ENCODE measurements at places on chromosomes 5 and 9.

DNA sequence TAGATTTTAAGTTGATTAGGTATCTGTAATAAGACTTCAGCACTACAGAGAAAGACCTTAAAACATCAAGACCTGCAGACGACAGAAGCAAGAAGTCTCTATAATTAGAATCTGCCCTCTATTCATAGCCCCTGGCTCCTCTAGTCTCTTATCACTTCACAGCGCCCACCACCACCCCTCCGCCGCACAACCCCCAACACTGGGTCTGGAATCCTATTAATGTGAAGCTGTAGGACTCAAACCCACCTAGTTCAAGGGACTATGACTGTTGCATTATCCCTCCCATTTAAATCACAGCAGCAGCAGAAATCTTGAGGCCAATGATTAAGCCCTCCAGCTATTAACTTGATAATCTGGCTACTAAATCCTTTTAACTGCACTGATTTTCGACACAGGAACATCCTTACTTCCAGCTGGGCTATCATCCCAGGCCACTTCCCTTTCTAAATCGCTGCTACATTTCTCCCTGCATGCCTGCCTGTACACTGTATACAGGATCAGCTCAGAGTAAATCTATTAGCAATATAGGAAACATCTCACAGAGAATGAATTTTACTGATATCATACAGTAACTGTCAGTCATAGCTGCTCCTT is 159.5 kb upstream of the GRAMD2B start:
- no peak for DNase-seq

DNA sequence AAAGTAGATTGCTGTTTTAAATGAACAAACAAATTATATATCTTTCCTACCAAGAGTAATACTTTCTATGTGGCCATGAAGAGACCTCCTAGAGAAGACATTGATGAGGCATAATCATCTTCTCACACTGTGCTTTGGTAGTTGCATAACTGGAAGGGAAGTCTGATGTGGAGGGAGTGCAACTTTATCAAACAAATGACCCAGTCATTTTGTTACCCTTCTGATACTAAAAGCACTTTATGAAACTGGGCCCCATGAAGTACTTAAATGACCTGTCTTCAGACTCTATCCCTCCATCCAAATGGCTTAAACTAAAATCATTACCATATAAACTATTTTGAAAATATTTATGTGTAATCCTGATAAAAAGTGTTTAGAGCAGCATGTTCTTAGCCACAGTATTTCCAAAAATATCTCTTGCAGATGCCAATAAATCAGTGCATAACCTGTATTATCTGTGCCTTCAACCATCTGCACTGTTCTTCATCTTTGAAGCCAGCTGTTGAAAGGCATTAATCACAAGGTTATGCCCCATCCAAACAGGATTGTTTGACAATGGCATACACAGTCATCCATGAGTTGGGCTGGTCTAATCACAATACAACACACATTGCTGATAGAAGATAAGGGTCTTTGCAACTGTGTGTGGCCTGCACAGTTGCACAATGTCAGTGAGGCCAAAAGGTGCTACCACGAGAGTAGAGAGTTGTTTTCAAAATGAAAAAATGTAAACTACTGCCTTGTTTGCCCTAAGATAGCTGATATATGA is 31.9 kb upstream of the MIER3 start:
- peak; percentile 46 for DNase-seq

GRCh38 chr9:16213781-16214515 is 656.5 kb downstream of the BNC2 start:
- DNase-seq: peak; percentile 85

GRCh38 chr9:125845271-125845808 is 98.2 kb downstream of the PBX3 start:
- DNase-seq: no peak

GRCh38 chr5:173474881-173475287 is 141.6 kb downstream of the BOD1 start:
- no peak for DNase-seq

DNA sequence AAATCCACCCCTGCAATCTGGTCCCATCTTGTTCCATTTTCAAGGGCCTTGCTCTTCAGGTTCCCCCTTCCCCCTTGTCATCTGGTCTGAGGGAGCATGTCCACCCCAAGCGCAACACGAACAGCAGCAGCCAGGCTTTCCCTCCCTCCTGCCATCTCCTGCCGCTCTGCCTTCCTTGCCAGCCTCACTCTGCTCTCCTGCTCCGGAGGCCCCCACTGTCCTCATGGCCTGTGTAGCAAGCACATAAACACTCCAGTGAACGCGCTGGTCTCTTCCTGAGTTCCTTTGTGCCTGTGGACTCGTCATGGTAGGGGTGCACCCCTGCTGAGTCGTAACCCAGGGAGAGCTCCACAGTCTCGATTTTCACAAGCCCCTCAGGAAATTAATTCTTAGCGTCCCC is 29.9 kb downstream of the TENT4A start:
- DNase-seq: no peak

GRCh38 chr5:133227082-133227481 is 175.3 kb downstream of the HSPA4 start:
- DNase-seq: peak; percentile 0

GRCh38 chr9:121201045-121201737 is 478 bp downstream of the RAB14 start:
- peak; percentile 18 for DNase-seq

- DNase-seq: peak; percentile 95
Observed at GRCh38 chr5:14234204-14234603, 91.1 kb downstream of the TRIO start.

GRCh38 chr5:132243366-132243977 is 14.0 kb upstream of the PDLIM4 start:
- no peak for DNase-seq

DNA sequence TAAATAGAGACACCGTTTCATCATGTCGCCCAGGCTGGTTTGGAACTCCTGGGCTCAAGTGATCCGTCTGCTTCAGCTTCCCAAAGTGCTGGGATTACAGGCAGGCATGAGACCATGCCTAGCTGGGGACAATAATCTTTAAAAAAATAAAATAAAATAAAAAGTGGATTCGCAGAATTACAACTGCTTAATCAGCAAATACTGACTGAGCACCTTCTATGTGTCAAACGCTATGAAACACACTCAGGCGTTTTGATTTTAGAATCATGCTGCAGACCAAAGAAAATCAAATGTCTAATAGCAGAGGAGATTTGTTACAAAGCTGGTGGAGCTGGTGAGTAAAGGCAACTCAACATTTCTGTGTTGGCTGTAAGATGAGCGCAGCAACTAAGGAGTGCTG is 22.7 kb upstream of the SH3RF2 start:
- no peak for DNase-seq

- DNase-seq: no peak
Observed at GRCh38 chr5:163692091-163692490, 186.7 kb downstream of the MAT2B start.

- DNase-seq: no peak
Observed at GRCh38 chr5:154984946-154985516, 28.5 kb upstream of the KIF4B start.

DNA sequence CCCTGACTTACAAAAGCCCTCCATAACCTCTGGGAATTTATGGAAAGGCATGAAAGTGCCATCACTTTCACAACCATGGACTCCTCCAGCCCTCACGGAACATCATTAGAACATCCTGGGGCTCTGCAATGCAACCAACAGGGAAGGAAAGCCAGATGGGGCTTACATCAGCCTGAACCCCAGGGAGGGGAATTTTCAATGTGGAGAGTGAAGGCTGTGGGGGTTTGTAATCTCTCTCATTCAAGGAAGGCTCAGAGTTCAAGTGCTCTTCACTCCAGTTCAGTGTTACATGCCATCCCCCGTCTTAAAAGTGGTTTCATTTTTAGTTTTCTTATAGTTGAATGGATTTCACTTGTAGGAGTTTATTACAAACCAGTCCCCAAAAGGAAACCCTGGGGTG is 5.7 kb downstream of the SPRY4 start:
- DNase-seq: no peak

DNA sequence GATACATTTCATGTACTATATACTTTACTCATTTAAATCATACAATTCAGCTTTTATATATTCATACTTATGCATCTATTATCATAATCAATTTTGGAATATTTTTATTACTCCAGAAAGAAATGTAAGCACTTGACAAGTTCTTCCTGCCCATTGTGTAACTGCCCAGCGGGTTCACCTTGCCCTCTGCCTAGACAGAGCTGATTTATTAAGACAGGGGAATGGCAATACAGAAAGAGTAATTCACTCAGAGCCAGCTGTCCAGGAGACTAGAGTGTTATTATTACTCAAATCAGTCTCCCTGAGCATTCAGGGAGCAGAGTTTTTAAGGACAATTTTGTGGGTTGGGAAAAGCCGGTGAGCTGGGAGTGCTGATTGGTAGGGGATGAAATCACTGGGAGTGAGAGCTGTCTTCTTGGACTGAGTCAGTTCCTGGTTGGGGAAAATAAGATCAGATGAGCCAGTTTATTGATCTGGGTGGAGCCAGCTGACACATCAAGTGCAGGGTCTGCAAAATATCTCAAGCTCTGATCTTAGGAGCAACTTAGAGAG is 16.1 kb upstream of the SPIN1 start:
- DNase-seq: no peak

- peak; percentile 10 for DNase-seq
Observed at GRCh38 chr9:98908897-98909634, 34.6 kb upstream of the COL15A1 start.

- DNase-seq: no peak
Observed at GRCh38 chr9:82325907-82326306, 337.3 kb downstream of the SPATA31D1 start.

- DNase-seq: no peak
Observed at GRCh38 chr9:85700330-85700729, 41.4 kb downstream of the AGTPBP1 start.

- DNase-seq: no peak
Observed at GRCh38 chr5:63960646-63961045, 1.6 kb downstream of the HTR1A start.

- DNase-seq: no peak
Observed at GRCh38 chr5:135547590-135548254, 12.0 kb upstream of the NEUROG1 start.

- peak; percentile 64 for DNase-seq
Observed at GRCh38 chr9:130539420-130540223, 39.8 kb upstream of the FUBP3 start.

Data from NCI-H226 (cell line).